Naive thymus-derived CD4-positive, alpha-beta T cell (primary cell): ENCODE measurements at places on chromosomes 4 and X.

DNA sequence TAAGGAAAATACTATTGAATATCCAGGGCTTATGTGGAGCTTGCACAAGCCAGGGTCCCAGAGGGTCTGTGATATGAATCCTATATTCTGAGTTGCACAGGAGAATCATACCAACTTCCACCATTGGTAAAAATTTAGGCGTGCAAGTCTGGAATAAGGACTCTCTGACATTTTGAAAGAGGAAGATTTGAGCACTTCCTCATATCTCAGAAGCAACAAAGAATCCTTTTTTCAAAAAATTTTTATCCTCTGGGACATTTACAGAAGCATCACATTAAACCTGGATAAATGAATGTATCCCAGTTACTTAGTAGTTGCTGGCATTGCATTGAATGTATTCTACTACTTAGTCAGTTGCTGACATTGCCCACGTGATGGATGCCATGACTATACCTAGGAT lies 24.2 kb upstream of the CAMK2D start:
- DNase-seq = no peak

DNA sequence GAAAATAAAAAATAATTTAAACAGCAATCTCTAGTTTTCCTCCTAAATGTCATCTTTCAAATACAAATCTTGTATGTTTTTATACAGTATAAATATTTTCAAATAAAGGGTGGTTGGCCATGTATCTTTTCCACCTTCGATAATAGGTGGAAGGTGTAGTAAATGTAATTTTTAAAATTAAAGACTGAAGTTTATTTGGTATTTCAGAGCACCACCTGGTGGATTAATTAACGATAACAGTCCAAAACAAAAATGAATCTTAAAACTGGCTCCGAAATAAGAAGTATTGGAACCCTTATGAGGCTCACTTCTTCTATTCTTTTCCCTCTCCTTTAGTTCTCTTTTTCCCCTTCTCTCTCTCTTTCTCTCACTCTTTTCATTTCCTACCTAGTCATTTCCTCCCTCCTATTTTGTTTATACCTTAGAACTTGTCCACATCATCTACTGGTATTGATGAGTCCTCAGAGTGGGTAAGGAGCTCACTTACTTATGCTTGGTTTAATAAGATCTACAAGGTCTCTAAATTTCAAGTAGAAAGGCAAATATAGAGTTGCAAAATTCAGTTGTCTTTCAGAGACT lies 82.9 kb upstream of the EXOC1L start:
- DNase-seq = no peak

GRCh38 chrX:7100022-7100421 lies 47.5 kb upstream of the STS start:
- no peak for DNase-seq

GRCh38 chr4:85610450-85610849 lies 135.5 kb downstream of the ARHGAP24 start:
- DNase-seq = no peak

- peak; percentile 4 for DNase-seq
These were observed 56.5 kb downstream of the ARAP2 start for GRCh38 chr4:36187723-36188333.

GRCh38 chrX:69074726-69075125 lies 90.5 kb downstream of the PJA1 start:
- no peak for DNase-seq
